ENCODE measurements at places on chromosomes 16 and 17. TPM values are rescaled to one million over a fixed set of nuclear protein-coding genes. Genes with fewer than 3 reads are reported as not detected.
A peak's percentile ranks its signal among the peaks of the same experiment; 100 is the strongest.

GRCh38 chr17:6172642-6173330 is 102.6 kb downstream of the WSCD1 start:
- no peak for DNase-seq

KAT8 gene
- 67.2 TPM for total RNA-seq

ARSG gene
- total RNA-seq: 2.0 TPM

GRCh38 chr16:59350670-59351069 is 616.6 kb upstream of the GOT2 start:
- DNase-seq: no peak

AMZ2 gene
- 64.7 TPM for total RNA-seq

DNA sequence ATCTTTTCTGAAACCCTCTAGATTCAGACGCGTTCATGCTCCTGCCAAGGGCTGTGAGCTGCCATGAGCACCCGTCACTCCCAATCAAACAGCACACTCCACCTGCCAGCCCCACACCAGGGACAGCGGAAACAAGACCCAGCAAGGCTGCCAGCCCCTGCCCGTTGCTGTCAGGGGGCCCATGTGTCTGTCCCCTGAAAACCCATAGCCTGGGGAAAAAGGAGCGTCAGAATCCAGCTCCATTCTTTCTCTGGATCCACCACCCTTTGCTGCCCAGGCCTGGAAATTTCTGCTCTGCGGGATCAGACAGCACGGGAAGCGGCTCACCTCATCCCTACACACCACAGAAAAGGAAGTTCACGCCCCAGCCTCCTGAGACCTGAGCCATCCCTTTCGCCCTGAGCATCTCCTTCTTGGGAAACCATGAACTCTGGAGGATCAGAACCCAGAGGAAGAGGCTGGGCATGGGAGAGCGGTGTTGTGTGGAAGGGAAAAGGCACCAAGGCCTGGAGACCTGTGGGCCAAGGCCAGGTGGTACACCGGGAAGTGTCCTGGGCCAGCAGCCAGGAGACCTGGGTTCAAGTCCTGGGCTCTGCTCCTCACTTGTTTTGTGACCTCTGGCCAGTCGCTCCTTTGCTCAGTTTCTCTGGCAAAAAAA is 51.5 kb upstream of the RCVRN start:
- DNase-seq: no peak

DNA sequence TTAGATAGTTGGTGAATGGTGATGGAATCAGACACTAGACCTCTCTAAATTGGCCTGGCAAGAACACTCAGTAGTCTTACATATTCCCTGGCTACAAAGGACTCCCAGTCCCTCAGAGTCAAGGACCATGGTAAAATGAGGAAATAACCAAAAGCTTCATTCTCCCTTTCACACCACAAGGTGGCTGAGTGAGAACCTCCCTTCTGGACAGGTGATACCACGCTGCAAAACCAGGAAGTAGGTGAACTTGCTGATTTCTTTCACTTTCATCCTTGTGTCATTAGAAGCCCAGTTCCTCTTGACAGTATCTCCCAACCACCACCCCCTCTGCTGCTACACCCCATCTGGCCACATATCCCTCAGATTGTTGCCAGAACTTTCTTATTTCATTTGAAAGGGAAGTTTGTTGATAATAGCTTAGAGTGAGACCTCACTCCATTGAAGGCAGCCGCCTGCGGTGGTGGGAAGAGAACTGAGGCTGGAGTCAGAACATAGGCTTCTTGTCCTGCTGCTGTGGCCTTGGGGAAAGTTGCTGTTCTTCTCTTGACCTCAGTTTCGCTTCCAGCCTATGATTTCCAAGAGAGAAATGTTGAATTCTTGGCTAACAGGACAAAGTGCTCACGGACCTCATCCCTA is 290.6 kb upstream of the CCL2 start:
- DNase-seq: peak; percentile 11

DNA sequence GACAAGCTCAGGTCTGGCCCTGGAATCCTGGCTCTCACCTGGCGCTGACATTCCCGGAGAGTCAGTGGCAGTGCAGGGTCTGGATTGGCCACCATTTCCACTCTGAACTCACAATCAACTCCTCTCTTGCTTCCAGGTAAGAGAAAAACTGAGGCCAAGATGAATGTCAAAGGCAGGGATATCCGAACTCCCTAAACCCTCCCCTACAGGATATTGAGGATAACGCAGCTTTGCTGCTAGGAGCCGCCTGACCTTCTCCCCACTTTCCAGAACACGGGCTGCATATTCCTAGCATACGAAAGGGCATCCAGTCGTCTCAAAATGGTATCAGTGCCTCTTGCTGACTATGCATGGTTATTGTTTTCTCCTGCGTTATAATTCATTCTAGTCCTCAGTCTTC is 473.4 kb downstream of the SOX9 start:
- no peak for DNase-seq

DNA sequence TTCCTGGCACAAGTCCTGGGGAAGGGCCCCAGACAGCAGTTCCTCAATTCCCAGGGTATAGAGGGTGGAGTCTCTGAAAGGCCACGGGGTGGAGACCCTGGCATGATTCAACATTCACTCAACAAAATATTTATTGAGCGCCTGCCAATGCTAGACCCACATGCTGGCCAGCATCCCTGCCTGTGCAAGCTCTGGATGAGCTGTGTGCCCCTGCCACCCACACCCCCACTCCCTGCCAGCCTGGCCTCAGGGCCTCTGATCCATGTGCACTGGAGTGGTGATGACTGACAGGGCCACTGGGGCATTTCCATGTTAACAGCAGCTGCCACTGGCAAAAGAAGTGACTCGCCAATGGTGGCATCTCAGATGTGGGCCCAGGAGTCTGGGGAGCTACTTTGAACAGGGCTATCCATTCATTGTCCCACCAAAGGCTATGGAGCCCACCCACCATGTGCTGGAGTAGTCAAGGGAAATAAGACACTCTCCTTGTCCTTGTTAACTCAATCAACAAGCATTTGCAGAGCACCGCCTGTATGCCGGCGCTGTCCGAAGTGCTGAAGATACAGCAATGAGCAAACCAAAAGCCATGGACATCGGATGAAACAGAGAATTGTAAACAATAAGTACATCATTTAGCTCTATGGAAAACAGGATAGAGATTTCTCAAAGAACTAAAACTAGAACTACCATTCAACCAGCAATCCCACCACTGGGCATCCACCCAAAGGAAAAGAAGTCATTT is 3.0 kb upstream of the PRSS22 start:
- no peak for DNase-seq

DNA sequence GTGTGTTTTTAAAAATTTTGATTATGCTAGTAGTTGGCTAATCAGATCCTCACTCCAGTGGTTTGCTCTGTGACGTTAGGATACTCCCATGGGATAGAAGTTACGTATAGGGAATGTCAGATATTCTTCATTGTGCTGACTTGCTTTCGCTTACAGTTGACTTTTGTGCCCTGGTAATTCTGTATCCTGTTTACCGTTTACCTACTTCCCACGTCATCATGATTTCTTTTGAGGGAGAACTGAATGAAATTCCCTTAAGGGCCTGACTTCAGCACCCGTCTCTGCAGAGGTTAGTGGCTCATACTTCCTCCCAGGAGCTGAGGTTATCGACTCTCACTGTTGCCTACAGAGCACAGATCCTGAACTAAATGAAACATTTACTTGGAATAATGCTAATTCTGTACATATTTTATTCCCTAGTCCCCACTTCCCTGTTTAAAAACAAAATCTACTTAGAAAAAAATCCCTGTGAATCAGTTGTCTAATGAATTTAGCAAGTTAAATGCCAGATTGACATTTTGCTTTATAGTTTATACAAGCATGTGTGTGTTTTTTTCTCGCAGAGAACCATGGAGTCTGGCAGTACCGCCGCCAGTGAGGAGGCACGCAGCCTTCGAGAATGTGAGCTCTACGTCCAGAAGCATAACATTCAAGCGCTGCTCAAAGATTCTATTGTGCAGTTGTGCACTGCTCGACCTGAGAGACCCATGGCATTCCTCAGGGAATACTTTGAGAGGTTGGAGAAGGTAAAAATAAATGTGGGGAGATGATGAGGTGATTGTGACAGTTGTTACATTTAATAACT is 2.8 kb downstream of the PRKAR1A start:
- no peak for DNase-seq

GRCh38 chr16:82111944-82112343 is 58.1 kb downstream of the MPHOSPH6 start:
- no peak for DNase-seq

DNA sequence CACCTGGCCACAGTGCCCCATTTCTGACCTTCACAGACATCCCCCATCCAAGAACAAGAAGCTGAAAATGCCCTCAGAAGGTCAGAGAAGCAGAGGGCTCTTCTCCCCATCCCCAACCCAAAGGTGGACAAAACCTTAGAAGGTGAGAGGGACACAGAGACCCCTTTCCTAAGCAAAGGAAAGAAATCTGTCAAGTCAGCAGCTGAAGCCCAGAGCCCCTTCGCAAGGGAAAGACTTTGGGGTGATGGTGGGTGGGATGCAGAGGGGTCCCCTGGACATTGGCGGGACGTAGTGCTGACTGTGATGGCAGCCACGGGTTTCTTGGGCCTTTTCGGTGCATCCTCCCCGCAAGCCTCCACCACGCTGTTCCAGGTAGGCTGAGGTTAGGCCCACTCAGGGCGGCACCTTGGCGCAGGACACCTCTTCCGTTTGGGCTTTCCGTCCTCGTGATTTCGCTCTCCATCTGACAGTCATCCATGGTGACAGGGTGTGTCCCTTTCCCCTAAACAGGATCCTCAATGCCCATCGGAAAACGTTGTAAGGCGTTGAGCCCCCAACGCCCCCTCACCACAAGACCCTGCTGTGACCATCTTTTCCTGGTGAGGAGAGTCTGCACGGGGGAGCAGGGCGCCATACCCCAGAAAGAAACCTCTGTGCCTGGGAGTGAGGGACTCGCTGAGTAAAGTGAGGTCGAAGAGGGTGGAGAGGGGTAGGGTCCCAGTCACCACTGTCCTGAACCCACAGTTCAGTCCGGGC is 10.7 kb upstream of the GSDMA start:
- DNase-seq: no peak

DNA sequence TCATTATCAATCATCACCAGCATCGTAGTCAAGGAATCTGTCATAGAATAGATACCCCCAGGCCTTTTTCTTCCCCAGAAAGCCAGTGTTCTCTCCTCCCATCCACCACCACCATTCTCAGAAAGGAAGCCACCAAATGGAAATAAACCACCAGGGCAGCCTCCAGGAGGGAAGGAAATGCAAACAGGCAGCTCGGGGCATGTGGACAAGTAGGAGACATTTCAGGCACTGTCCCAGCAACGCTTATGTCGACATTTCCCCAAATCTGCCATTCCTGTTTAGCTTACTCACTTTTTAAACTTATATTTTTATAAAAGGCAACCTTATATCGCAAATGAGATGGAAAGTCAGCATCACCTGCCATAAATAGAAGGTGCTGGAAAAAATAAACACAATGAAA is 15.8 kb downstream of the EMP2 start:
- no peak for DNase-seq
